Calu3 (cell line): ENCODE measurements at places on chromosomes 12 and 14. TPM values are rescaled to one million over a fixed set of nuclear protein-coding genes. Genes with fewer than 3 reads are reported as not detected.
A peak's percentile ranks its signal among the peaks of the same experiment; 100 is the strongest.

DNA sequence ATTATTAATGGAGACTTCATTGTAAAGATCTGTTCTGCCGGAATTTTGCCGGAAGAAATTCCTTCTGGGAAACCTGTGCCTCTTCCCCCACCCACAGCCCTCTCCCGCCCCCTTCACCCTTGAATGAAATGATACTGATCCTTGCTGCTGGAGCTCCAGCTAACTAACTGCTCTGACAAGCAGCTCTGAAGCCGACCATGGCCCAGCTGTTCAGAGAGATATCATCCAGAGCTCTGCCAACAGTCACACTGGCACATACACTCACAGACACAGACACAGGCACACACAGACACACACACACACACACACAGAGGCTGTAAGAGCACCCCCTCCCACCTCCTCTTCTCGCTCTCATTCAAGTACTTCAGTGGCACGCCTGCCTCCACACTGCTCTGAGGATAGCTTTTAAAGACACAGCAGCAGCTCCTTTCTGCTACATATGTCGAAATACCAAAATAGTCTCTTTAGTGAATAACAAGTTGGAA lies 88.6 kb downstream of the R3HDM2 start:
- H3K27ac ChIP-seq = no peak overlapping the region
- DNase-seq = no peak
- H3K4me1 ChIP-seq = no peaks in the 10 kb centered on the region

TDRD9 gene
- total RNA-seq = not detected in 2 replicates

DNA sequence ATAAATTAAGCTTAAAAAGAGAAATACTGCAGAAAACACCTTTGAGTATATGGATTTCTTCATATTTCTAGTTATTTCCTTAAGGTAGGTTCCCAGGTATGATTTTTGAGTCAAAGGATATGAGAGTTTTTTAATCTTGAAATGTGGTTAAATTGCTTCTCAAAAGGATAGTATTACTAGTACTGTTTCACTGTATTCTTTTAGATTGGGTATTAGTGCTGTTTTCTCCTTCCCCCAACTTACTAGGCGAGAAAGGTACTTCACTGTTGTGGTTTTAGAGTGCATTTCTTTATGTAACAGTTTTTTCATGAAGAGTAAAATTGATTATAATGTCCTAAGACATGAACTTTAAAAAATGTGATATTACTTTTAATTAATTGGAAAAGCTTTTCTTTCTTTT lies 13.5 kb downstream of the FRS2 start:
- peaks cover 5% of the 10 kb centered on the region for H3K4me1 ChIP-seq
- no peak overlapping the region for H3K4me3 ChIP-seq
- H3K27ac ChIP-seq = no peak overlapping the region
- peaks cover 6% of the 10 kb centered on the region for H3K36me3 ChIP-seq
- no peak for DNase-seq
- H3K27me3 ChIP-seq = no peaks in the 10 kb centered on the region

DNA sequence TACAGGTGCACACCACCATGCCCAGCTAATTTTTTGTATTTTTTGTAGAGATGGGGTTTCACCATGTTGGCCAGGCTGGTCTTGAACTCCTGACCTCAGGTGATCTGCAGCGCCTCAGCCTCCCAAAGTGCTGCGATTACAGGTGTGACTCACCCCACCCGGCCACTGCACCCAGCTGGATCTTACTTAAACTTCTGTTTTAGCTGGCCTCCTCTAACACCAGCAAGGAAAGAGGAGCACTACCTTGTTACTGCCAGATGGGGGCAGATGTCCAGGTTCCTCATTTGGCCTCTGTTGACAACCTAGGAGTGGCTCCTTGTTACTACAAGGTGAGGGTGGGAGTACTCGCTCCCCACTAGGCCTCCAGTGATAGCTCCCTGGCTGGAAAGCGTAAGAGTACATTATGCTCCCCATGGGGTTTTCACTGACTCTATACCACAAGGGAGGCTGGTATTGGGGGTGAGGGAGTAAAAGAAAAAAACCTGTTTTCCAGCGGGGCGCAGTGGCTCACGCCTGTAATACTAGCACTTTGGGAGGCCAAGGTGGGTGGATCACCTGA lies 13.2 kb upstream of the ARF6 start:
- peaks cover 19% of the 10 kb centered on the region for H3K4me1 ChIP-seq
- H3K36me3 ChIP-seq = no peaks in the 10 kb centered on the region
- no peak overlapping the region for H3K27ac ChIP-seq
- no peaks in the 10 kb centered on the region for H3K27me3 ChIP-seq

GRCh38 chr12:120917748-120918147 lies 13.6 kb upstream of the SPPL3 start:
- no peak overlapping the region for H3K27ac ChIP-seq
- no peak overlapping the region for H3K4me3 ChIP-seq
- no peaks in the 10 kb centered on the region for H3K36me3 ChIP-seq
- no peak for DNase-seq

GARIN6 gene
- total RNA-seq = not detected in 2 replicates

RNF212B gene
- not detected in 2 replicates for total RNA-seq

GRCh38 chr12:124094188-124094587 lies 121.2 kb downstream of the ZNF664 start:
- H3K4me3 ChIP-seq = no peak overlapping the region
- no peak for DNase-seq
- H3K4me1 ChIP-seq = no peaks in the 10 kb centered on the region
- H3K36me3 ChIP-seq = peaks cover 3% of the 10 kb centered on the region

CCDC177 gene
- not detected in 2 replicates for total RNA-seq

DNA sequence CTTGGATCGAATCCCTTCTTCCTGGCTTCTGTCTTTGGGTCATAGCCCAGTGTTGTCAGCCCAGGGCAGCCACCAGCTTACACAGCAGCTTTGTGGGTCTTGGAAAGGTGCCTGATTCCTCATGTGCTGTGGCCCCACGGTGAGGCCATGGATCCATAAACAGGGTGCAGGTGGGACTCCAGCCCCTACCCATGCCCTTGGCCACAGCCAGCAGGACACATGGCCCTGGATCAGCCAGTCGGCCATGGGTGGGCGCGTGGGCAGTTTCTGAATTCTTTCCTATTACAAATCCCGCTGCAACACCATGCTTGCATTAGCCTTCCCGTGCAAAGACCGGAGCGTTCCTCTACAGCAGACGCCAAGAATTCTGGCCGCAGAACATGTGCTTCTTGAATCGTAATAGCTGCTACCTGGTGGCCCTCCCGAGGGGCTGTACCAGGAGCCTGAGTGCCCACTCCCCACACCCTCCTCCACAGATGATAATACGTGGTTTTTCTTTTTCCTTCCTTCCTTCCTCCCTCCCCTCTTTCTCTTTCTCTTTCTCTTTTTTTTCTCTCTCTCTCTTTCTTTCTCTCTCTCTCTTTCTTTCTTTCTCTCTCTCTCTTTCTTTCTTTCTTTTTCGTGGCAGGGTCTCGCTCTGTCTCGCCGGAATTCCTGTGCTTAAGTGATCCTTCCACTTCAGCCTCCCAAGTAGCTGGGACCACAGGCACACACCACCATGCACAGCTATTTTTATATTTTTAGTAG lies 2.9 kb upstream of the MMP17 start:
- no peak overlapping the region for H3K27ac ChIP-seq
- H3K27me3 ChIP-seq = peaks cover 51% of the 10 kb centered on the region
- no peak for DNase-seq
- no peaks in the 10 kb centered on the region for H3K4me1 ChIP-seq

RDH12 gene
- total RNA-seq = 0.38 and 0.51 TPM in 2 replicates

DNA sequence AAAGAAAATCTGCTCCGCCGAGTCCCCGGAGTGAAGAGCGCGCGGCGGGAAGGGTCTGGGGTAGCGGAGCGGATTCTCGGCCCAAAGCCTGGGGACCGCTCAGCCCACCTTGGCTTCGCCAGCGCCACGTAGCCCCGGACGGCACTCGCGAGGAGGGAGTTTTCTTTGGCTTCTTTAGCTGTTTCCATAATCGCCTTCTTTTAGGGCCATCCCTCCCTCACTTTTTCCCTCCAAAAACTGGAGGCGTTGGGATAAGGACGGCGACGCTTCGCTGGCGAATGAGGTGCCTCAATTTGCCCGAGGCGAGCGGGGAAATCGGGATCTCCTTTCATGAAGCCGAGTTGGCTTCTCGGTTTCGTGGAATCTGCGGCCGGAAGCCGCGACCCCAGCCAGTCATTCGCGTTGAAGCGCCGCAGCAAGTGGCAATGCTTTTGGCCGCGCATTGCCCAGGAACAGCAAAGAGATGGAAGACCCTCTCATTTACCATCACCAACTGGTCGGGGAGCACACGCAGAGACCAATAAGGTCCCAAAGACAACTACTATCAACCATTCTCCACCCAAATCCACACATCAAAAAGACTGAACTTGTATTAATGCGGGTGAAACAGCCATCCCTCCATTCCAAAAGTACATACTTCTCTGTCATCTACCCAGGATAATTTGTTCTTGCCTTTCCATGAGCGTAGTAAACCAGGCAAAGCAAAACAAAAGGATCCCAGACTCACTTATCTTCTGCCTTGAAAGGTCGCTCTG lies 8.4 kb upstream of the SIX1 start:
- H3K36me3 ChIP-seq = peaks cover 13% of the 10 kb centered on the region
- H3K4me3 ChIP-seq = peak overlapping the region; percentile 91
- H3K27me3 ChIP-seq = peaks cover 23% of the 10 kb centered on the region
- DNase-seq = peak; percentile 10

HELB gene
- total RNA-seq = 9.4 and 9.6 TPM in 2 replicates

- H3K27me3 ChIP-seq = peaks cover 26% of the 10 kb centered on the region
- no peaks in the 10 kb centered on the region for H3K36me3 ChIP-seq
- peaks cover 8% of the 10 kb centered on the region for H3K4me1 ChIP-seq
- DNase-seq = no peak
- H3K27ac ChIP-seq = no peak overlapping the region
- no peak overlapping the region for H3K4me3 ChIP-seq
Measured at GRCh38 chr12:117684471-117684870, 284.3 kb downstream of the KSR2 start.

DNA sequence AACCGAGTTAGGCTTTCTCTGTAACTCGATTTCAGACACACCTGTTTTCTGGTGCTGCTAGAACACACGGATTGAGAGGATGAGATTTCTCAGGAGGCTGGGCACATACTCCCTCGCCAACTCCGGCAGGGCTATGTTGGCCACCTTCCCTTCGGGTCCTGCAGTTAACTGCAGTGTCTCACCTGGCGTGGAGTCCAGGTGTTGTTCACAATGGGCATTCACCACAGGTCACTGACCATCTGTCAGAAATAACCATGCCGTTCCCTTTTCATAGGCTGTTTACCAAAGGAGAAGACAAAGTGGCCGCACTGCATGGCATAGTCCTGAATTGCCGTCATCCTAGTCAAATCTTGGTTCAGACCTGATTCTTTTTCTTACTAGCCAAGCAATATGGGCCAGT lies 5.5 kb upstream of the KCNH3 start:
- H3K4me1 ChIP-seq = peaks cover 9% of the 10 kb centered on the region
- no peak overlapping the region for H3K4me3 ChIP-seq
- DNase-seq = no peak
- peaks cover 13% of the 10 kb centered on the region for H3K27me3 ChIP-seq

PDE3A gene
- total RNA-seq = 19.6 and 19.9 TPM in 2 replicates

VPS29 gene
- 156 and 164 TPM in 2 replicates for total RNA-seq

TMCC3 gene
- 4.0 and 6.8 TPM in 2 replicates for total RNA-seq

CCDC38 gene
- total RNA-seq = 0.24 TPM in 1 of 2 replicates, not detected in the other

- DNase-seq = no peak
- no peak overlapping the region for H3K4me3 ChIP-seq
- H3K4me1 ChIP-seq = no peaks in the 10 kb centered on the region
- no peaks in the 10 kb centered on the region for H3K27me3 ChIP-seq
- no peaks in the 10 kb centered on the region for H3K36me3 ChIP-seq
- H3K27ac ChIP-seq = no peak overlapping the region
Measured at GRCh38 chr12:26606911-26607310, 226.1 kb downstream of the ITPR2 start.

DNA sequence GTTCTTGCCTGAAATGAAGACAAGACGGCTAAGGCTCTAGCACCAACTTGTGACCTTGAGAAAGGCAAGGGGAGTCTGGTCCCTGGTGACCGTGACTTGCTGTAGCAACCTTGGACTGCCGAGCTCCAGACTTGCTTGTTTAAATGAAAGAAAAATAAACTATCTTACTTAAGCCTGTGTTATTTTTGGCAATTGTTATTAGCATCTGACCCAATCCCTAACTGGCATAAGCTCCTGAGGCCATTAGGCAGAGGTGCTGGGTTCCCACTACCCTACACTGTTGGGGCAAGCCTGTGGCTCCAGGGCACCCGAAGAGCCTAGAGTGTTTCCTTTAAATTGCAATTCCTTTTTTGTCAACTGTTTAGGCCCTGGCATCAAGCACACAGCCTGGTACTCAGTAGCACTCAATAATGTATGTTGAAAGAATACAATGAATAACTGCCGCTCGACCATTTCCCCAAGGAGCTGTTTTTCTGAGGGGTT lies 106.9 kb upstream of the HIF1A start:
- no peaks in the 10 kb centered on the region for H3K36me3 ChIP-seq
- H3K4me3 ChIP-seq = no peak overlapping the region
- H3K4me1 ChIP-seq = peaks cover 12% of the 10 kb centered on the region
- H3K27me3 ChIP-seq = no peaks in the 10 kb centered on the region
- DNase-seq = no peak

- no peak overlapping the region for H3K4me3 ChIP-seq
- H3K4me1 ChIP-seq = no peaks in the 10 kb centered on the region
- H3K36me3 ChIP-seq = no peaks in the 10 kb centered on the region
Measured at GRCh38 chr14:89196545-89196944, 220.5 kb downstream of the FOXN3 start.

DNA sequence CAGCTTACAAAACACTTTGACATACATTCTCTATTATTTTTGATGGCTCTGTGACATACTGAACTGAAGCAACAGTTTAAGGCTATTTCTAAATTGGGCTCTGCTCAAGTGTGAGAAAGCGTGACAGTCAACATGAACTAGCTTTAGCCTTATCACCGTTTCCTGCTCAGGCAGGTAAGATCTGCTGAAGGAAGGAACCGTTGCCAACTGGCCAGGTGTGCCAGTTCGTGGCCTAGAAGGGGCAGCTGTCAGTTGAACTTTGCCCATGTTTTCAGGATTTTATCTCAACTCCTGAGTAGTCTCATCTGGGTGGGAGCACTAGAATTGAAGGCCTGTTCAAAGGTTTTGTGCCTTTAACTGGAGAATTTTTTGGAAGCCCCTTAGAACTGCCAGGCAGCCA lies 79.5 kb downstream of the ETV6 start:
- no peaks in the 10 kb centered on the region for H3K27me3 ChIP-seq
- peaks cover 69% of the 10 kb centered on the region for H3K4me1 ChIP-seq
- H3K27ac ChIP-seq = peak overlapping the region; percentile 98
- DNase-seq = peak; percentile 65

DNA sequence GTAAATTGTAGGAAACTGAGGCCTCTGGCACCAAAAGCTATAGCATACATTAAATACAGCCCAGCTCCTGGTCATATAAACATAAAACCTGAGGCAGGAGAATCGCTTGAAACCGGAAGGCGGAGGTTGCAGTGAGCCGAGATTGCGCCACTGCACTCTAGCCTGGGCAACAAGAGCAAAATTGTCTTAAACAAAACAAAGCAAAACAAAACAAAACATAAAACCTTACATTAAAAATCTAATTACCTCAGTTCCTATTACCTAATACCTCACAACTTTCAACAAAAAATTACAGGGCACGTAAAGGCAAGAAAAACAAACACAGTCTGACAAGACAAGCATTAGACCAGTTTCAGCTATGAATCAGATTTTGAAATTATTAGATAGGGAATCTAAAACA lies 36.7 kb downstream of the TMEM116 start:
- H3K36me3 ChIP-seq = no peaks in the 10 kb centered on the region
- no peak overlapping the region for H3K27ac ChIP-seq
- no peak for DNase-seq
- H3K4me3 ChIP-seq = no peak overlapping the region
- H3K27me3 ChIP-seq = no peaks in the 10 kb centered on the region

RALGAPA1 gene
- 28.2 and 28.3 TPM in 2 replicates for total RNA-seq
